ENCODE measurements at places on chromosomes 6 and 20.

DNA sequence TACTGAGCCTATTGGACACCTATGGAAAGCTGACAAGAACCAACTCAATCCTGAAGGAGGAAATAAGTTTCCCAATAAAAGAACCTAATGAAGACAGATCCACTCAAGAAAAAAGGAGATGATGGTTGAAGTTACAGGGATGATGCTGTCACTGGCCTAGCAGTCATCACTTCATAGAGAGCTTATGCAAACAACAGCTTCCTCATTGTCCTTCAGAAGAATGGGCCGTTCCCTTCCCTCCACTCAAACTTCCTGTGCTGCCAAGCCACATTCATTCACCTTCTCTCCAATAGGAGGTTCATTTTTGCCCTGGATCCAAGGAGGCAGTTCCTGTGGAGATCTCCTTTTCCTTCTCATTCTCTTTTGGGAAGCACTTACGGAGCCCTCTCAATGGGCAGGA lies 13.8 kb upstream of the PM20D2 start:
- peak; percentile 13 for DNase-seq

DNA sequence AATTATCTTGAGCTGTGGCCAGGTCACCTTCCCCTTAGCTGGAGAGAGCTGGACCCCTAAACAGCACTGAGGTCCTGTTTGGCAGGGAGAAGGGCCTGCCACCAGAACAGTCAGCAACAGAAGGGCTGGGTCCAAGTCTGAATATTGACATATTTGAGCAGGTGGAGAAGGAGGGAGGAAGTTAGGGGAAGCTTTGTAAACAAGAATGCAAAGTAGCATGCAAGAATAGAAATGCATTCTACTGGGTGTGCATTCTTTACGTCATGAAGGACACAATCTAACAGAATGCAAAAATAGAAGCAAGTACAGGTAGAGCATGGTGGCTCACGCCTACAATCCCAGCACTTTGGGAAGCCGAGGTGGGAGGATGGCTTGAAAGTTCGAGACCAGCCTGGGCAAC lies 100.5 kb downstream of the QRSL1 start:
- DNase-seq = no peak

DNA sequence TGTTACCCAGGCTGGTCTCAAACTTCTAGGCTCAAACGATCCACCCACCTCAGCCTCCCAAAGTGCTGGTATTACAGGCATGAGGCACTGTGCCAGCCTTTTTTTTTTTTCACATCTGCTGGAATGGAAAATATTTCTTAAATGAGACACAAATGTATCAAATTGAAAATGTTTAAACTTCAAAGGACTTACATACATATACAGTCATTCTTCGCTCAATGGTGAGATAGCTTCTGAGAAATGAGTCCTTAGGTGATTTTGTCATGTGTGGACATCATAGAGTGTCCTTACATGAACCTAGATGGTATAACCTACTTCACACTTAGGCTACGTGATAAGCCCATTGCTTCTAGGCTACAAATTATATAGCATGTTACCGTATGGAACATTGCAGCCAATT lies 43.1 kb downstream of the MICA start:
- no peak for DNase-seq

DNA sequence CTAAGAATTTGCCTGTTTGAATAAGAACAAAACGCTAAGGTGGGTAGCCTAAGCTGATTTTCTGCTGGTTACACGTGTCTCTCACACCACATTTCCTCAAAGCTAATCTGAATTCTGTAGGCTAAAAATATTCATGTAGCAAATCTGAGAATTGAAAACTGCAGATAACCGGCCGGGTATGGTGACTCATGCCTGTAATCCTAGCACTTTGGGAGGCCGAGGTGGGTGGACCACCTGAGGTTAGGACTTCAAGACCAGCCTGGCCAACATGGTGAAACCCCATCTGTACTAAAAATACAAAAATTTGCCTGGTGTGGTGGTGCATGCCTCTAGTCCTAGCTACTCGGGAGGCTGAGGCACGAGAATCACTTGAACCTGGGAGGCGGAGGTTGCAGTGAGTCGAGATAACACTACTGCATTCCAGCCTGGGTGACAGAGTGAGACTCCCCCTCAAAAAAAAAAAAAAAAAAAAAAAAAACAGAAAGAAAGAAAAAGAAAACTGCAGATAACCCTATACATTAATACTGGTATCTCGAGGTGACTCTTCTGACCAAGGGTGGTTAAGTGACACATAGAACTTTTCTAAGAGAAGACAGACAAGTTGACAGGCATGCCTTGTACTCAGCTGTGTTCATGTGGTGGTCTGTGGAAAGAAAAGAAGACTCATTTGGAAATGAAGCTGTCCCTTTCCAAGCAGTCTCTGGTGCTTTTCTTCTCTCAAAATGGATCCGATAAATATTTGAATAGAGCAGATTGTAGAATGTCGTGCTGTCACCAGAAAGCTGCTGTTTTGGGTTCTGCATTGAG lies 24.7 kb upstream of the ASXL1 start:
- DNase-seq = no peak

DNA sequence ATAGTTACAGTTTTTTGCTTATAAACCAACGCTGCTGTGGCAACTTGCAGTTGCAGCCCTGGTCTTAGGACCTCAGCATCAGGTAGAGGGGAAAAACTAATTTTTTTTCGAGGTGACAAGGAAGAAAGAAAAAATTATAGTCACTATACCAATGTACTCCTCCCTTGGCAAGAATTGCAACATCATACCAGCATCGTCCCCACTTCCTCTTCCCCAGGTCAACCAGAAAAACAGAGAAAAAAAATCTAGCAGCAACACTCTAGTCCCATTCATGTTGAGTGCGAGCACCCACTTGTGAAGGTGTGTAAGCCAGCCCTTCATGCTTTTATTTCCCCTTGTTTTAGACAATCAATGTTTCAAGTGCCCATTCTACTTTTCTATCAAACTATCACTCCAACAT lies 13.1 kb upstream of the DCBLD1 start:
- DNase-seq = no peak

GRCh38 chr6:88143421-88144157 lies 22.6 kb downstream of the CNR1 start:
- DNase-seq = no peak

- DNase-seq = no peak
These were observed 14.3 kb upstream of the ZC3H12D start for GRCh38 chr6:149499066-149499465.

DNA sequence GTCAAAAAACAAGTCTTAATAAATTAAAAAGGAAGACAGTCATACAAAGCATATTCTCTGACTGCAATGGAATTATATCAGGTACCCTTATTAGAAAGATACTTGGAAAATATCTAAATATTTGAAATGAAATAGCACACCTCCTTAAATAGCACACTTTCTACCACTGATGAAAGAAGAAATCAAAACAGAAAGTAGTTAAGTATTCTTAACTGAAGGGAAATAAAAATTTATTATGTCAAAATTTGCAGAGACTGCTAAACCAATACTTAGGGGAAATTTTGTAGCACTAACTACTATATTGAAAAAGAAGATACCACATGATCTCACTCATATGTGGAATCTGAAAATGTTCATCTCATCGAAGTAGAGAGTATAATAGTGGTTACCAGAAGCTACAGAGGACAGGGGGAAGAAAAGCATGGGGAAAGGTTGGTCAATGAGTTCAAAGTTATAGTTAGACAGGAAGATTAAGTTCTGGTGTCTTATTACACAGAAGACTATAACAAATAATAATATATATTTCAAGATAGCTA lies 112.2 kb downstream of the ASCC3 start:
- no peak for DNase-seq

- peak; percentile 64 for DNase-seq
These were observed 3.9 kb downstream of the PTPRK start for GRCh38 chr6:128516514-128516898.

GRCh38 chr20:63394069-63394919 lies 33.1 kb upstream of the CHRNA4 start:
- DNase-seq = no peak

GRCh38 chr20:37932919-37933318 lies 30.0 kb downstream of the VSTM2L start:
- DNase-seq = no peak

GRCh38 chr20:64041040-64041780 lies 5.2 kb downstream of the C20orf204 start:
- no peak for DNase-seq

DNA sequence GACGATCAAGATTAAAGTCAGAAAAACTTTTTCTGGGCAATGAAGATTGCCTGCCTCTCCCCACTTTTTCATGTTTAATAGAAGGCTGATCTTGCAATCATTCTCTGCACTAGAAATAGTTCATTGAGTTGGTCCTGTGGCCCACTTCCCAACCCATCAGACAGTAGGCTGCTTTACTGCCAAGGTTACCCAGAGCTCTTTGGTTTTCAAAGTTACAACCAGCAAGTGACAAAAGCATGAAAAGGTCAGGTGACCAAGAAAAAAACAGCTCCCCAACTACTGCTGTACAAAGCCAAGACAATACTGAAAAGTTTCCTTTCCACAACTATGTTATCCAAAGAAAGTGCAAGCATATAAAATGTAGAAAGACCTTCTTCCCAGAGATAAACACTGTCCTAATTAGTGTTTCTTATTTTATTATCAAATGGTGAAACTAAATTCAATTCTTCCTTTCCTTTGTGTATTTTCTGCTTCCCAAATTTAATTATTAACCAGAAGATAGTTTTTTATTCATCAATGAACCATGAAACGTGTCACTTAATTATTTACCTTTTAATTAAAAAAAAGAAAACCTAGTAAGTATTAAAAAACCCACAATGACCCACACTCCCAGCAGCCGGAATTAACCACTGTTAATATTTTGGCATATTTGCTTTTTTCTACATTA lies 16.6 kb downstream of the DNAAF9 start:
- no peak for DNase-seq

GRCh38 chr20:55415567-55416142 lies 589.7 kb downstream of the CBLN4 start:
- no peak for DNase-seq

GRCh38 chr20:15205719-15206118 lies 868.3 kb upstream of the FLRT3 start:
- no peak for DNase-seq

DNA sequence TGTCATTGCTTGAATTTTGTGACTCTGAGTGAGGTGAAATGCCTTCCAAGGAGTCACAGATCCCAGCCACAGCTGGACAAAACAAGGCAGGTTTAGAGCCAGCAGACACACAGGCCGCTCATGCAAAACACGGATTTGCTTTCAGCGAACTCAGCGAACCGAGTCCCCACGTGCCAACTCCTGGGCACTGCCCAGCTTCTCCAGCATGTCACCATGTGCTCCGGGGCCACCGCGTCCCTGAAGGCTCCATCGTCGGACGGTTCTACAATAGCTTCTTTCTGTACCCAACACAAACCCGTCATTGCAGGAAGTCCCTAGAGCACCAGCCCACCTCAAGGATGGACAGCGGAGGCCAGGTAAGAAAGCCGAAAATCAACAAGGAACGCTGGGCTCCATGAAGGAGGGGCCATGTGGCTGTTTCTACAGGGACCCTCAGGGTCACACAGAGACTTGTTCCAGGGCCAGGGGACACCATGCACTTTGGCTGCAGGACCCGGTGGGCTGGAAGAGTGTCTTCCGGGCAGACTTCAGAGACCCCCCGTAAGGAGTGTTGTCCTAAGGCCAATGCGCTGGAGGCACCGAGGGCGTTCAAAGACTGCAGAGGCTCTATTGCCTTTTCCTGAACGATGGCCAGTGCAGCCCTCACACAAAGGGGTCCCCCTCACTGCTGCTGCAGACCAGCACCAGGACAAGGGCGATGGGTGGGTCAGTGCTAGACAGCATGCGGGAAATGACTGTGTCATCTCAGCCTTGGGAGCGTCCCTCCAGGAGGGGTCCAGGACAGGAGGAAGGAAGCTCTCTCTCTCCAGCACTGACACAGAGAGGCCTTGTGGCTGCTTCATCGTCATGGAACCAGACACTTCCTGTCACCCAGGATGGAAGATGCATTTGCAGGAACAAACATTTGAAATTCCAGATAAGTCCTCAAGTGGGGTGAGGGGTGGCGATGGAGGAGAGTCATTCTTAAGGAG lies 19.8 kb downstream of the DACT2 start:
- no peak for DNase-seq

GRCh38 chr20:3929713-3930060 lies 40.5 kb downstream of the PANK2 start:
- no peak for DNase-seq

- DNase-seq = no peak
These were observed 482.9 kb upstream of the EYS start for GRCh38 chr6:66189915-66190314.

- no peak for DNase-seq
These were observed 346.8 kb upstream of the POU3F2 start for GRCh38 chr6:98487612-98488011.

- peak; percentile 27 for DNase-seq
These were observed 21.1 kb downstream of the RTN4IP1 start for GRCh38 chr6:106608080-106608668.

DNA sequence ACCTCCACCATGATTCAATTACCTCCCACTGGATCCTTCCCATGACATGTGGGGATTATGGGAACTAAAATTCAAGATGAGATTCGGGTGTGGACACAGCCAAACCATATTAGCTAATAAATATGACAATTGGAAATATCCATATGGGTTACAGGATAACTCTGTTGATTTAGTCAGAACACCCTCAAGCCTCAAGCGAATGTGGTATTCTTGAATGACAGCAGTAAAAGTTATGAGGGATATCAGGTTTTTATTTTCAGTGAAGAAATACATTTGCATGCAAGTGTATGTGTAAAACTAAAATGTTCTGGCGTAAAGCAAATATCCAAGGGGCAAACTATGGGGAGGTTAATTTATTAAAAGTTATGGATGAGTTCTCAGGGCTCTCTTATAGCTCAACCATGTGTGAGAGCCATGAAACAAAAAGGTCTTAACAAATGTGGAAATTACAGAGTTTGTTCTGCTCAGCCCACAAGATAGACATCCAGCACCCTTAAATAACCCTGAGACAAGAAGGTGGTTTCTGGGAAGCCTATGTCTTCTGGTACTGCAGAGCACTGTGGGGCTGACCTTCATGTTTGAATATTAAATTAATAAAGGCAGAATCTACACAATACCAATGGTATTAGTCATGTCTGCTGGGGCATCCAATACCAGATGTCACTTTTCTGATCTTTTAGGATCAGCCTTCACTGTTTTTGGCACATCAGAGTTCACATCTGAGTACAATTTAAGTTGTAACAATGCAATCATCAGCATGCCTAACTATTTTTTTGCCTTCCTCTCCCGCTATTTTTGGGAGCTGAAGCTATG lies 370.5 kb upstream of the RSPO3 start:
- no peak for DNase-seq

- DNase-seq = no peak
These were observed 100.7 kb downstream of the CDH26 start for GRCh38 chr20:60058879-60059278.

GRCh38 chr6:154458565-154459470 lies 51.7 kb downstream of the CNKSR3 start:
- no peak for DNase-seq

GRCh38 chr6:148144917-148145521 lies 197.6 kb upstream of the SASH1 start:
- peak; percentile 46 for DNase-seq

DNA sequence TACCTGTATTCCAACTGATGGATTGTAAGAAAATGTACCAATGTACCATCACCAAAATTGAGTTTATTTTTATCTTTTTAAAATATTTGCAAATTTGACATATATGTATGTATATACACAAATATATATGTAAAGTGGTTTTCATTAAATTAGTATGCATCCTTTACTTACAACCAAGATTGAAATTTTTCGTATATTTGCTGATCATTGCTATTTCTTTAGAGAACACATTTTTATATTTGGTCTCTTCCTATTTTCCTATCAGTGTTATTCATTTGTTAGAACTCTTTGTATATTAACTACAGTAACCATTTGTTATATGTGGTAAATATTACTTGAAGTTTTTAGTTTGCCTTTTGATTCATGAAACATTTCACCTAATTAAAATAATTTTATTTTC lies 74.2 kb downstream of the MTFR2 start:
- DNase-seq = no peak

All from NCI-H510A treated with DMSO at 0.1 percent for 48 hours (cell line).